ENCODE measurements at places on chromosomes 1 and 21. TPM values are rescaled to one million over a fixed set of nuclear protein-coding genes. Genes with fewer than 3 reads are reported as not detected.

The IFFO2 gene
- 7.7 TPM for total RNA-seq

The NEXN gene
- total RNA-seq = 39.1 TPM

The AMPD2 gene
- 364 TPM for total RNA-seq

GRCh38 chr1:231867607-231868006 is 241.0 kb downstream of the DISC1 start:
- peaks cover 31% of the 10 kb centered on the region for H3K4me1 ChIP-seq
- no peak overlapping the region for H3K27ac ChIP-seq
- H3K4me3 ChIP-seq = no peak overlapping the region
- no peaks in the 10 kb centered on the region for H3K27me3 ChIP-seq

GRCh38 chr1:208445758-208446203 is 201.6 kb upstream of the PLXNA2 start:
- no peaks in the 10 kb centered on the region for H3K4me1 ChIP-seq
- no peaks in the 10 kb centered on the region for H3K27me3 ChIP-seq
- no peak overlapping the region for H3K27ac ChIP-seq
- no peak overlapping the region for H3K4me3 ChIP-seq
- DNase-seq = no peak
- H3K36me3 ChIP-seq = no peaks in the 10 kb centered on the region

- H3K4me1 ChIP-seq = peaks cover 4% of the 10 kb centered on the region
- no peak overlapping the region for H3K27ac ChIP-seq
- H3K36me3 ChIP-seq = no peaks in the 10 kb centered on the region
- no peaks in the 10 kb centered on the region for H3K27me3 ChIP-seq
- no peak for DNase-seq
Observed at GRCh38 chr1:227395426-227396028, 77.2 kb upstream of the CDC42BPA start.

- H3K27me3 ChIP-seq = no peaks in the 10 kb centered on the region
- no peaks in the 10 kb centered on the region for H3K36me3 ChIP-seq
- no peak overlapping the region for H3K4me3 ChIP-seq
- no peak overlapping the region for H3K27ac ChIP-seq
- no peak for DNase-seq
Observed at GRCh38 chr21:18152371-18152770, 92.3 kb upstream of the CHODL start.

- H3K27me3 ChIP-seq = no peaks in the 10 kb centered on the region
- H3K4me1 ChIP-seq = peaks cover 17% of the 10 kb centered on the region
- no peak overlapping the region for H3K4me3 ChIP-seq
- H3K36me3 ChIP-seq = no peaks in the 10 kb centered on the region
- DNase-seq = peak; percentile 75
- no peak overlapping the region for H3K27ac ChIP-seq
Observed at GRCh38 chr1:182080955-182081582, 19.6 kb upstream of the ZNF648 start.

DNA sequence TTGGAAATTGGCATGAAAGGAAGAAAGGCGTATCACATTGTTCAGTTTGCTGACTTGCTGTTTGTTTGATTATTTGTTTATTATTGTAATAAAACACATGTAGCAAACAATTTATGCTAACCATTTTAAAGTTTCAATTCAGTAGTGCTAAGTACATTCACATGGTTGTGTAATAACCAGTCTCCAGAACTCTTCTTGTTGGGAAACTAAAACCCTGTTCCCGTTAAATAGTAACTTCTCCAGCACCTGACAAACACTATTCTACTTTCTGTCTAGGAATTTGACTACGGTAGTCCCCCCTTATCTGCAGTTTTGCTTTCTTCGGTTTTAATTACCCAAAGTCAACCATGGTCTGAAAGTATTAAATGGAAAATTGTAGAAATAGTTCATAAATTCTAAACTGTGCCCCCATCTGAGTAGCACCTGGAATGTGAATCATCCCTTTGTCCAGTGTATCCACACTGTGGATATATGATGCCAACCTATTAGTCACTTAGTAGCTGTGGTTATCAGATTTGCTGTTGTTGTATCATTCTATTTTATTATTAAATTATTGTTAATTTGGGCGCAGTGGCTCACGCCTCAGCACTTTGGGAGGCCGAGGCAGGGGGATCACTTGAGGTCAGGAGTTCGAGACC is 5.5 kb downstream of the MORC3 start:
- DNase-seq = no peak
- H3K27ac ChIP-seq = peak overlapping the region; percentile 35
- H3K36me3 ChIP-seq = peaks cover 4% of the 10 kb centered on the region
- H3K27me3 ChIP-seq = no peaks in the 10 kb centered on the region

DNA sequence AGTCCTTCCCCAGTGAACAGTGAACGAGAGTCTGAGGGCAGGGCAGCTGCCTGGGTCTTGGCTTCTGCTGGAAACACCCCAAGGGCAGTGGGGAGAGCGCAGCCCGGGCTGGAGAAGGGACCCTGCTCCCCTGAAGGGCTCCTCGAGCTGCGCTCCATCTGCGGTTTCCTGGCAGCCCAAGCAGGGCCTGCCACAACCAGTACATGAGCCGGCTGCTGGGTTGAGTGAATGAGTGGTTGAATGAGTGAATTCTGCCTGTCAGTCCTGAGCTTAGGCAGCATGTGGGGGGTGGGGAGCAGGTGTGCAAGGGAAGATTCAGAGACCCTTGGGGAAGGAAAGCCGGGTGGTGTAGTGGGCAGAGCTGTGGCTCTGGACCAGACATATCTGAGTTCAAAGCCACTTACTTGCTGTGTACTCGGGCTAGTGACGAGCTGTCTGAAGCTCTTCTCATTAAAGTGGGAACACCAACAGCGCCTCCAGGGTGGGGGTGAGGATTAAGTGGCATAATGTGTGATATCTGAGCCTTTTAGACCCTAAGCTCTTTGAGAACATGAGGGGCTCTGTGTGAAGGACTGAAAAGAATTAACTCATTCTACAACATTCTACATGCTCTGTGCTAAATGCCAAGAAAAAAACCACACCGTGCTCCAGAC is 3.7 kb downstream of the OPRD1 start:
- no peak overlapping the region for H3K4me3 ChIP-seq
- H3K36me3 ChIP-seq = no peaks in the 10 kb centered on the region
- H3K27me3 ChIP-seq = peaks cover 90% of the 10 kb centered on the region
- H3K4me1 ChIP-seq = no peaks in the 10 kb centered on the region
- no peak overlapping the region for H3K27ac ChIP-seq

DNA sequence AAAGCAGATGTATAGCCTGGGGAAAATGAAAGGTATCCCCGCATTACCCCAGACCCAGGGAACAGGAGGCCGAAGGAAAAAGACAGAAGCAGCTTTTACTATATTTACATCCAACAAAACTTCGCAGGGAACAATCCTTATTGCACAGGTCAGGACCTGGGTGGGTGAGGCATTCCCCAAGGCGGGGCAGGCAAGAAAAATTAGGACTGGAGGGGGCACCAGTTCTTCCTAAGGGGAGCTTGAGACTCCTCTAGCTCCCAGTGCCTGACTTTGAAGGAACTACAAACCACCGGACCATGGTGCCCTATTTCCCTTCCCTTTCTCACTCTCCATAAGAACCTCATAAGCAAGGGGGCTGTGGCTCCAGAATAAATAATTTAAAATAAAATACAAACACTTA is 6.7 kb upstream of the GATAD2B start:
- no peak for DNase-seq
- no peaks in the 10 kb centered on the region for H3K27me3 ChIP-seq
- peak overlapping the region; percentile 7 for H3K27ac ChIP-seq
- H3K36me3 ChIP-seq = peaks cover 57% of the 10 kb centered on the region
